Peyer's patch (tissue), 4 donors: ENCODE measurements at places on chromosomes 4 and X. TPM values are rescaled to one million over a fixed set of nuclear protein-coding genes. Genes with fewer than 3 reads are reported as not detected.

Gene AKAP4
- not detected for total RNA-seq

Gene GPC3
- 7.2 TPM for total RNA-seq

DNA sequence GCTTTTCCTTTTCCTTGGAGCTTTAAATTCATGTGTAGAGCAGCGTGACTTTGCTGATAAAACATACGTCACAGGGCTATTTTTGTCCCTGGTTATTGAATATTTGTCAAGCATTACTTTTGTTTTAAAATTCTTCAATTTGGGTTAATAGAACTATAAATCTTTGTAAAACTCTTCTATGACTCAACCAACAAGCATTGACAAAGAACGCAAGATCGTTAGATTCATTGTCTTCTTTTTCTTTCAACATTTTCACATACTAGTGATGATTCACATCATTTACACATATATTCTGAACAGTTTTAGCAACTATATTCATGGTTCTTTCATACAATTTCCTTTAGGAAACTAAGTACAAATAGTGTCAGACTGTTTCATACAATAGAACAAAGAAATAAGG is 72.0 kb upstream of the GPM6A start:
- DNase-seq: no peak

DNA sequence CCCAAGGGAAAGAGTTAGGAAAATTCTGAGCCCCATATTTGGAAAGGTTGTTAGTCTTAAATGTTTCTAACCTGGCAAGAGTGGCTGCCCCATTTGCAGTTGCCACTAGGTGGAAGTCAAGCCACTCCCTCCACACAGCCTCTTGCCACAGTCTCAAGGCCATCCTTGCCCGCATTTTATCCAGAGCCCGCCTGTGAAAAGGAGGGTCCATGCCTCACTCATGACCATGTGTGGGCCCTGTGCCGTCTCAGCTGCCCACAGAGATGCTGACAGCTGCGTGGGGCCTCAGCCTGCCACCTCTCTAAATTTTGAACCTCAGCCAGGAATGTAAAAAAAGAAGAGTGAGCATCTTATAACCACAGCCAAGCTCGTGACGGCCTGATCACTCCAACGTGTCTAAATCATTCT is 201.5 kb upstream of the FAM241A start:
- DNase-seq: peak; percentile 72

DNA sequence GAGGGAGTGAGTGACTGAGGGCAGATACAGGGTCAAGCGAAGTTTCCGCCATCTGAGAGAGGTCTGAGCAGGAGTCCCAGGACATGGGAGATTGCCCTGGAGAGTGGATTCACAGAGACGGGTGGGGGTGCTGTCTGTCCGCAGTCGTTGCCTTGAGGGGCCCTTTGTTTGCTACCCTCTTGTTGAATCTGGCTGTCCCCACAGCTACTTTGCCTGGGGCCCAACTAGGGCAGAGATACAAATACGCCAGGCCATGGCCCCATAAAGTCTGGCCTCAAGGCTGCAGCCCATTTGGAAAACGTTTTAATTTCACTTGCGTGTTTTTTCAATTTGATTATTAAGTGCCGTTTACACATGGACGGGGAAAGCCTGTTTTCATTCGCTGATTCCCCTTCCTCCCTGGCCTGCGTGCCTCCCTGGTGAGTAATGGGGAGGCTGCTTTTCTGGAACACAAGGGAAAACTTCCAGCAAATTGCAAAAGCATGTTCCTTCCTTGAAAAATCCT is 134.4 kb downstream of the SMIM20 start:
- no peak for DNase-seq
